ENCODE measurements at places on chromosomes 6 and 20.

DNA sequence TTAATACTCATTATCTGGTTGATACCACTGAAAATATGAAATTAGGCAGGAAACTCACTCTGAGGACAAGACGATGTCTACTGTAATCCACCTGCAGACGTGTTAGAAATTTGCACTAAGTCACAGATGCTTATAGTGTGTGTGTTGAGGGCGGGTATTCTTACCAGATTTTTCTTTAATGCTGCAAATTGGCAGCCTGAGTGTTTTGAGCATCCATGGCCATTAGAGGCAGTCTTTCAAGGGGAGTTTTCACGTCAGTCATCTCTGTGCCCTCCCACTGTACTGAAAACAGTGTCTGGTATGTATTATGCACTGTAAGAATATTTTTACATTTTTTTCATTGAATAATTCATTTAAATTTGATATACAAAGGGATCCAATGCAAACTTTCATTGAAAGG lies 266.5 kb upstream of the QKI start:
- DNase-seq, result no peak

- DNase-seq, result no peak
Measured at GRCh38 chr6:900716-901605, 208.0 kb upstream of the EXOC2 start.

GRCh38 chr20:44395461-44396340 lies 40.2 kb downstream of the HNF4A start:
- no peak for DNase-seq

DNA sequence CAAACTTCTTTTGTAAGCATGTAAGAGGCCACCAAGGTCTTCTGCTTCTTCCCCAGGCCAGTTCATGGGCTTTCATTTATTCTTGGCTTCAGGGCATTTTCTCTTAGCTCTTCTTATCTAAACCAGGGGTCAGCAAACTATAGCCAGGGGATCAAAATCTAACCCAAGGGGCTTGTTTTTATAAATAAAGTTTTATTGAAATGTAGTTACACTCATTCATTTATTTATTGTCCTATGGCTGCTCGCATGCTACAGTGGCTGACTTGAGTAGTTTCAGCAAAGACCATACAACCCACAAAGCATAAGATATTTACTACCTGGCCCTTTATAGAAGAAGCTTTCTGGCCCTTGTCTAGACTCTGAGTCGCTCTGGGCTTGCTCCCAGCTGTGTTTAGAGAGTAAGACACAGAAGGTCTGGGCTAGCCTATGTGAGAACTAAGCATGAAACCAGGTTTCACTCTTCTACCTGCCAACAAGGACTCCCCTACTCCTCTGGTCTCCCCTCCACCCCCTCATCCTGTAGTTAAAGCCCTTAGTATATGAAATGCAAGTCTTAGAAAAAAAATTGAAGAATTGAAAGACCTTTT lies 43.2 kb downstream of the KHDC1L start:
- no peak for DNase-seq

DNA sequence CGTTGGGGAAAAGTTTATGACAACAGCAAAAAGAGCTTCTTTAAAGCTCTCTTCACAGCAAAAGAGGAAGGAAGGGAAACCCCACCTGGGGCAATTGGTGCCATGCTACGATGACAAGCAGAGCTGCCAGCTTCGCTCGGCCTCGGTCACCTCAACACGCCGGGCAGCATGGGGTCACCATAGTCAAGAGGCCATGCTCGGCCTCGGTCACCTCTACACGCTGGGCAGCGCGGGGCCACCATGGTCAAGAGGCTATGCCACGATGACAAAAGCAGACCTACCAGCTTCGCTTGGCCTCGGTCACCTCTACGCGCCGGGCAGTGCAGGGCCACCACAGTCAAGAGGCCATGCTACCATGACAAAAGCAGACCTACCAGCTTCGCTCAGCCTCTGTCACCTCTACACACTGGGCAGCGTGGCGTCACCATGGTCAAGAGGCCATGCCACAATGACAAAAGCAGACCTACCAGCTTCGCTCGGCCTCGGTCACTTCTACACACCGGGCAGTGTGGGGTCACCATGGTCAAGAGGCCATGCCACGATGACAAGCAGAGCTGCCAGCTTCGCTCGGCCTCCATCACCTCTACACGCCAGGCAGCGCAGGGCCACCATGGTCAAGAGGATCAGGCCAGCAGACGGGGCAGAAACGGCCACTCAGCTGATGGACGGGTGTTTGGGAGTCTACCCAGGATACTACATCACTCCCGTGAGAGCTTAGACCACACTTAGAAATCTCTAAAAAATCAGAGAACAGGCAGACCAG lies 12.1 kb downstream of the APMAP start:
- DNase-seq, result no peak

- DNase-seq, result no peak
Measured at GRCh38 chr6:155108070-155108820, 113.1 kb downstream of the TIAM2 start.

- DNase-seq, result no peak
Measured at GRCh38 chr6:2034256-2034655, 211.1 kb downstream of the GMDS start.
